ENCODE measurements at places on chromosomes 12 and 14.

GRCh38 chr12:98485792-98486340, 29.5 kb upstream of the TMPO start:
- no peak for DNase-seq

DNA sequence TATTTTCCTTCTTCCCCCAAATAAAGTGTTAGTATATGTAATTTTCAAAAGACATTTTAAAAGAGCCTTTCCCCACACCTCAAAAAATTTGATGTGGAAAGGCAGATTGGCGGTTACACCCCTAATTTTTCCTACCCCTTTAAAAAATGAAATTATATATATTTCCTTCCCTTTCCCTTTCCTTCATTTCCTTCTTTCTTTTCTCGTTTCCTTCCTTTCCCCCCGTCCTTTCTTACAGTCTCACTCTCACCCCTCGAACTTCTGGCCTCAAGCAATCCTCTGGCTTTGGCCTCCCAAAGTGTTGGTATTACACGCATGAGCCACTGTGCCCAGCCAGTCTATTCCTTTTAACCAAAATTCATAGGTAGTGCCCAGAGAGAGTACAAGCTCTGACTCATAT, 4.2 kb upstream of the UNC119B start:
- DNase-seq = no peak

GRCh38 chr14:75522224-75522982, at the start of gene BATF:
Gene BATF (plus strand): TSS chr14:75522469. CDS start chr14:75522683, 214 bp downstream.
- no peak for DNase-seq

DNA sequence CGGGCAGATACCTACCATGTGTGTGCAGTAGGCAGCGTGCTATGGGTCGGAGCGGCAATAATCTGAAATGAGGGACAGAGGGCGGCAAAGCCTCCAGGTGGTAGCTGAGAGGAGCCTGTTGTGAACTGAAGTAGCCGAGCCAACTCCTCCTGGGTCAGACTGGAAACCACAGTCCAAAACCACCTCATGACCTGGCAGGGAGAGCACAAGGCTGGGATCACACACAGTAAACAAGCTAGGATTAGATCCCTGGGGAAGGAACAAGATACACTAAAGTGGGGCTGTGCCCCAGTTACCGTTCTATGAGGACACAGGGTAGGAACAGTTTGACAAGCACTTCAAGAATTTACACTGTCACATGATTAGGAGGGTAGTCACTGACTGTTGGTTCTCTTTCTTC, 49.0 kb downstream of the AREL1 start:
- DNase-seq = no peak

GRCh38 chr12:74483057-74483456, 54.6 kb upstream of the ATXN7L3B start:
- DNase-seq = no peak

GRCh38 chr12:124504273-124505000, 63.0 kb downstream of the NCOR2 start:
- no peak for DNase-seq

DNA sequence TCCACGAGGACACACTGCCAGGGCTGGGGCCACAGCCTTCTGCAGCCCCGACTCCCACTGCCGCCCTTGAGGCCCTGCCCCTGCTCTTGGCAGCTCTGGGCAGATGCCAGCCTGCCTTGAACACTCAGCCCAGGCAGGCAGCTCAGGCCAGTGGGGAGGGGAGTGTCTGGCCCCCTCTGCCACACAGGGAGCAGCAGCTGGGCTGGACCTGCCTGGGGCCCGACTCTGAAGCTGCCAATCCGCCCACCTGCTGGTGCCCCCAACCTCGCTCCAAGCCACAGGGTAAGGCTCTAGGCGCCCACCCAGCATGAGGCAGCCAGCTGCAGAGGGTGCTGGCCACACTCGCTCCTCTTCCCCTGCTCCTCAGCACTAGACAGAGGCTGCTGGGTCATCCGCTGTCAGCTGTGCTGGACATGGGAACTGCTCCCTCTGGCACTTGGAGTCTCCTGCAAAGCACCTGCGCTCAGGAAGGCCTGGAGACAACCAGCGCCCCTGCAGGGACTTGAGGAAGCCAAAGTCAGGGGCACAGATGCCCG, 24.6 kb upstream of the NUDT14 start:
- no peak for DNase-seq

- DNase-seq = no peak
Measured at GRCh38 chr12:122730215-122731014, at the start of gene HCAR1. Gene HCAR1 (minus strand): TSS chr12:122730844. CDS start chr12:122730339, 505 bp downstream.

DNA sequence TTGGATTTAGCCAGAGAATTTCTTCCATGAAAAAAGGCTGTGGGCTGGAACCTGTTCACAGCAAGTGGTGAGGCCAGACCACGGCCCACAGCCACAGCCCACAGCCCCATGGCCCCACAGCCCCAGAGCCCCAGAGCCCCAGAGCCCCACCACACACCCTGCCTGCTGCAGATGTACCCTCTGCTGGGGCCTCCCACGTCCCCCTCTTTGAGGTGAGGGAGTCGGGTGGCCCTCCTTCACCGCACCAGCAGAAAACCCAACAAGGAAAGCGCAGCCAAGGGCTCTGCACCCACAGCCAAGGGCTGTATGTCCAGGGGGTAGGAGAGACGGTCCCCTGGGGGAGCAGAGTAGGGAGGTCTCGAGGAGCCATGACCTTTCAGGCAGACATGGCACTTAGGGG, 327.5 kb upstream of the DIO3 start:
- DNase-seq = no peak

DNA sequence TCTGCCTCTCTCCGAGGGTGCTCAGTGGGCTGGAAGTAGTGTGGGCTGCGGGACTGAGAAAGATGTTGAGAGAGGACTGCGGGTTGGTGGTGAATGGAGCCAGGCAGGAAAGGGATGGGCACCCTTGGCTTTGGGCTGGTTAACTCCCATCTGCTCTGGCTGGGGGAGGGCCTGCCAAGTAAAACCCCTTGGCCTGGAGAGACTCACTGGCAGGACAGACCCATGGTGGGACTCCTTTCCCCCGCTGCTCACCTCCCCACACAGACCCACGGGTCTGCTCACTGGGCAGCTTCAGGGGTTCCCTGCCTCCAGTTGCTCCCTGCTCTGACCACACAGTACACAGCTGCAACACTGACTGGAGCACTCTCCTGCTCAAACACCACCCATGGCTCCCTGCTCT, 54.1 kb downstream of the KRT80 start:
- no peak for DNase-seq

- no peak for DNase-seq
Measured at GRCh38 chr14:99093532-99094517, 178.2 kb downstream of the BCL11B start.

DNA sequence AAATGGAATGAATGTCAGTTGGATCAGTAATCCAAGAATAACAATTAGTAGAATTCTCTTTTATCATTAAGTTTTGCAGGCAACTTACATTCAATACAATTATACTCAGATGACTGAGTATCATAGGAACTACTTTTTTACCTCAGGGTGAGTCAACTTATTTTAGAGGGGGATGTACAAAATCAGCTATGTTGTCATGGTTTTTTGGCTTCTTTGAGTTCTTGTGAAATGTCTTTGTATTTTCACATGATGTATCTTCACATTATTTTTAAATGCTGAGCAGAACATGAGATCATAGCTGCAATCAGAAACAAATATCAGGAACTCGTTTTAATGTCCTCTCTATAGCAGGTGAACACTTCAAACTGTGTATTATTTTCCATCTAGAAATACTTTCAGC, 65.3 kb upstream of the PTPRR start:
- DNase-seq = no peak

GRCh38 chr14:23079716-23080115, 15.2 kb downstream of the ACIN1 start:
- DNase-seq = no peak

DNA sequence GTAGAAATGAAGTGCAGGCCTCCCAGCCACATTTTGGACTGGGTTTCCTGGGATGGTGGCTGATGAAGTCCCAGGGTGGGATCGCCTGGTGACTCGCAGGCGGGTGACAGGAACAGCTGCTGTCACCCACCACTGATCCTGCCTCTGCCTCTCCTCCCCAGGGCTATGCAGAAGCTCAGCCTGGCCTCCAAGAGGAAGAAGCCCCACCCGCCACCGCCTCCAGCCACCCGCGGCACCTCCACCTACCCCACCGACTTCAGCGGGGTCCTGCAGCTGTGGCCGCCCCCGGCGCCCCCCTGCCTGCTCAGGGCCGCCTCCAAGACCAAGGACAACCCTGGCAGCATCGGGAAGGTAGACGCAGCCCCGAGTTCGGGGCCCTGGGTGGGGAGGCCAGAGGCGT, 28.3 kb downstream of the KIF26A start:
- DNase-seq = no peak

- no peak for DNase-seq
Measured at GRCh38 chr12:93776581-93777018, 99.4 kb downstream of the CRADD start.

GRCh38 chr14:105487449-105487985, 831 bp downstream of the CRIP1 start:
- DNase-seq = no peak

- no peak for DNase-seq
Measured at GRCh38 chr12:30286345-30286926, 409.2 kb downstream of the IPO8 start.

DNA sequence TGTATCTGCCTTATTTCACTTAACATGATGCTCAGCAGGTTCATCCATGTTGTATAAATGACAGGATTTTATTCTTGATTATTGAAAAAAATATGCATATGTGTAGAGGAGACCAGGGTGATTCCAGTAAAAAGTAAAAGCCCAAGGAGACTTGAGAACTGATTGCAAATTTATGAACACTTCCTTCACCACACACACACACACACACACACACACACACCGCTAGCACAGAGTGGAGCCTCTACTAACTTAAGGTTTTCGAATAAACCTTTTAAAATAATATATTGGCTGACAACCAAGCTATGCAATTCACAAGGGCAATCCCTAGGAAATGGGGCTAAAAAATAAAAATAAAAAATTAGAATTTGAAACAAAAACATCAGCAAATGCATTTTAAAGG, 8.3 kb upstream of the KLRK1 start:
- no peak for DNase-seq

DNA sequence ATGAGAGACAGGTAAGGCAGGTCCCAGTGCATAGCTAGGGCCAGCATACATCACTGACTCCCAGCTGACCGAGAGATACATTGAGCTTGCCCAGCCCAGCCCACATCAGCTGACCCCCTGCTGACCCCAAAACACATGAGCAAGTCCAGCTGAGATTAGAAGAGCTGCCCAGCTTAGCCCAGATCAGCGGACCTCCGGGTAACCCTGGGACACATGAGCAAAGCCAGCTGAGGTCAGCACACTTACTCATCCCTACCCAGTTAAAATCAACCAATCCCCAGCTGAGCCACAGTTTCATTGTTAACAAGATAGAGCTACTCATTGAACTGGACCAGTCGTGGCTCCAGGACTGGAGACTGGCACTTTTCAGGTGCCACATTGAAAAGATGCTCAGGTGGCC, 21.8 kb upstream of the FBXO34 start:
- no peak for DNase-seq

GRCh38 chr14:71371711-71372396, 464.6 kb downstream of the PCNX1 start:
- no peak for DNase-seq

DNA sequence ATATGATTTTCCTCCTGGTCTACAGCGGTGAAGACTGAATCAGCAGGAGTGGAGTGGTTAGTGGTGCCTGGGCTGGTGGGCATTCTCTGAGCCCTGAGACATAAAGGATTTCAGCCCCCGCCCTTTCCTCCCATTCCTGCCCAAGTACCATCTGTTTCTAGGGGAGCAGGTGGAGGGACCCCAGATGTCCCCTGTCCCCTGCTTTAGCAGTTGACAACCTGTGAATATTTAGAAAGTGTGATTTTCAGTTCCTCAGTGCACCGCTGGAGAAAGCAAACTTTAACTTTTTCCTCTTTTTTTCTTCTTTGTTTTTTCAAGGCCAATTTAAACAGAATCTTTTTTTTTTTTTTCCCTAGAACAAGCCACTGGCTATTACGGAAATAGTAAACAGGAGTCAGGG, 163.8 kb upstream of the MYL2 start:
- no peak for DNase-seq

- no peak for DNase-seq
Measured at GRCh38 chr14:52797653-52798052, 6.2 kb upstream of the GNPNAT1 start.

GRCh38 chr14:86652526-86652925, 1122.6 kb downstream of the FLRT2 start:
- DNase-seq = no peak

GRCh38 chr12:59370933-59371332, 224.9 kb upstream of the SLC16A7 start:
- no peak for DNase-seq

DNA sequence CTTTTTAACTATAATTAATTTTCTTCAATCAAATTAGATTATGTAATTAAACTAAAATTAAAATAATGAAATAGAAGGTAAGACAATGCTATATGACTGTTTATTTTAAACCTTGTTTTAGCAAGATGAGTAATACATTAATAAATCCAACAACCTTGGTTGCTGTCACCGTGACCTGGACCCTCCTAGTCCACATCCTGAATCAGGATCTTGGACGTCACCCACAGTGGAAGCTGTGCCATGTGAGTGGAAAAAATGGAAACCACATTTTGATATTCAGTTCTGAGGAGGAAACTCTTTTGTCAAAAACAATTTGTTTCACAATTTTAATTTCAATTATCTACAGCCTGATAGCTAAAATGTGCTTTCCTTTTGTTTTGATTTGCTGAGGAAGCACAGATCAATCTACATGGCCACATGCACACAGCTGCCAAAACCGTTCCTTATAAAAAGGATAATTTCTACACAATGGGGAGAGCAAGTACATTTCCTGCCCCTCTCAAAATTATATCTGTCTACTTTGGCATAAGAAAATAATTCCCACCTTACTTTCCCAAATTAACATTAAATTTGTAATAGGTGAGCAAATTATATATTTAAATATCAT, 255.5 kb downstream of the RASSF9 start:
- no peak for DNase-seq

DNA sequence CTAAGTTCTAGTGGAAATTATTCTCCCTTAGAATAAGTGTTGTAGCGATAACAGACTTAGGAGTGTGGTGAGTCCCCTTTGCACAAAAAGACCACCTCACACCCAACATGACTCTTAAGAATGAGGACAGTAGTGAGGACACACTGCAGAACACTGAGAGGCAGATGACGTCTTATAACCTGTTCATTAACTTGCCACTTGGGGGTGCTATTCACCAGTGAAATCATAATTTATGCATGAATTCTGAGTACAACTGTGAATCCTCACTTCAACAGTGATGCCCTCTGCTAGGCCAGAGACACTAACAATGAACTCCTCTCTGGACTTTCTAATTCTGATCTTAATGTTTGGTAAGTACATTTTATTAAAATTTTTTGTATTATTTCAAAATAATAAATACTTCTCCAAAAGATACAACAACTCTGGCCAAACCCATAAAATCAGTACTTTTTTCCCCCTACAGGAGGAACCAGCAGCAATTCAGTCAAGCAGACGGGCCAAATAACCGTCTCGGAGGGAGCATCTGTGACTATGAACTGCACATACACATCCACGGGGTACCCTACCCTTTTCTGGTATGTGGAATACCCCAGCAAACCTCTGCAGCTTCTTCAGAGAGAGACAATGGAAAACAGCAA, 274.7 kb downstream of the DAD1 start:
- no peak for DNase-seq
